ENCODE measurements at places on chromosomes 4 and X.

DNA sequence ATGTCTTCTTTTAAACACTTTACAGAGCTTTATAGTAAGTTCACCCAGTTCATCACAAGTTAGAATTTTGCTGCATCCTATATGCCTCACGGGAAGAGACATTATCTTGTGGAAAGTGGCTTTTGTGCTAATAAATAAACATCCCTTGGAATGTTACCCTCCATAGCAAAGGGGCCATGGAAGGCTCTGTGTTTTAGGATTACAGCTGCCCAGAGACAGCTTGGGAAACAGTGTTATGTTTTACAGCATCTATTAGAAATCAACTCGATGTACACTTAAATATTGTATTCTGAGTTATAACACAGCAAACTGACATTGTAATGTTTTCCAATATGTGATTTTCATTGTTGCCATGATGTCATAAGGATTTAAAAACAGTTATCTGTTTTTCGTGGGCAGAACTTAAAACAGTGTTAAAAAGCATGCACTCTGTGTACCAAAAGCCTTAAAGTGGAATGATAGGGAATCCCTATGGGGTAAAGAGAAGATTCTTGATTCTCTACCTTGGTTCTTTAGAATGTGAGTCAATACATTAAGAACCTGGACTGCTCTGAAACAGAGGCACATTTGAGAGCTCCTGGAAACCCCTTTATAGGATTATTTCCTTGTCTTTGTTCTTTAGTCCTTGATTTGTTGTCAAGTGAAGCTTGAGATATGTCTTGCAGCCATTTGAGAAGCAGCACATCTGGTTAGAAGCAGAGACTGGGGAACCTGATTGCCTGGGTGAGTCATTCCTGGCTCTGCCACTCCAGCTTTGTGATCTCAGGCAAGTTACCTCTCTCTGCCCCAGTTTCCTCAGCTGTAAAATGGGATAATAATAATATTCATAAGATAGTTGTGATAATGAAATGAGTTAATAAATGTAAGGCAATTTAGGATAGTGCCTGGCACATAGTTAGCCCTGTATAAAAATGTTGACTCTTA is 41.6 kb downstream of the ARHGAP10 start:
- no peak for DNase-seq

DNA sequence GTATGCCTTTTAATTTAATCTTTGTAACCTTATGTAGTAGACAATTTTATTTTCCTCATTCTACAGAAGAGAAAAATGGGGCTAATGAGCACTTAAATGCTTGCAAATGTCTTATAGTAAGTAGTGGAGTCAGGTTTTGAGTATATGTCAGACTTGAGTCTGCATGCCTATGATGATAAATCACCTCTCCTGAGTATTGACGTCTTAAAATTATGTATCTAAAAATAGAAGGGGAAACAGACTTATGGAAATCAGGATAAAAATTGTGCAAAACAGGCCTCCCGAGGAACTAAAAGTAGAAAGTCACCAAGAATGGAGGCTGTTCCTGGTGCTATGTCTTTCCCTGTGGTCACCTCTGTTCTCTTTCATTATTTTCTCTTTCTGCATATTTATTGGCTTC is 92.7 kb downstream of the STIM2 start:
- DNase-seq, result no peak

DNA sequence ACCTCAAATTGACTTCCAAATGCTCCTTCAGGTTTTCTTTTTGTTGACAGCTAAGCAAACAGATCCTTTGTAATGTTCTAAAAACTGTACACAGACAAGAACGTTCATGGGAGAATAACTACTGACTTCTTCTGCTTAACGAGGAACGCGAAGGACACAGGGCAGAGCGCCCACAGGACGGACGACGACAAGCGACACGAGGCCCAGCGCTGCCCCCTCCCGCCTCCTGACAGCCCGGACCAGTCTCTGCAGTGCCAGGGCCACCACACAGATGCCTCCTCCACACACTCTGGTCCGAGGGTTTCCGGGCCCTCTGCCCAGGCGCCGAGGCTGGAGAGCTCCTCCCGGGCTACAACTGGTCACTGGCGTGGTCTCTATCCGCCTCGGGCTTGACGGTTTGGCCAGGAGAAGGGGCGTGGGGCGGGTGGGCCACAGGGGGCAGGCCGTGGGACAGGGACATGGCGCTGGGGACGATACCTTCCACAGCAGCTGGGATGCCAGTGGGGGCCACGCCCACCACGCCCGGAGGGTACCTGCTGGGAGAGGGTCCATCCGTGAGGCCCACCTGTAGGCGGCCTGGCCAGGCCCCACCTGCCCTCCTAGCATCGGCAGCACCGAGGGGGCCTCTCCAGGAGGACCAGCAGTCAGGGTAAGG is 36.9 kb downstream of the CTBP1 start:
- DNase-seq, result no peak

GRCh38 chrX:38260231-38260630 is 39.6 kb upstream of the SRPX start:
- peak; percentile 54 for DNase-seq

DNA sequence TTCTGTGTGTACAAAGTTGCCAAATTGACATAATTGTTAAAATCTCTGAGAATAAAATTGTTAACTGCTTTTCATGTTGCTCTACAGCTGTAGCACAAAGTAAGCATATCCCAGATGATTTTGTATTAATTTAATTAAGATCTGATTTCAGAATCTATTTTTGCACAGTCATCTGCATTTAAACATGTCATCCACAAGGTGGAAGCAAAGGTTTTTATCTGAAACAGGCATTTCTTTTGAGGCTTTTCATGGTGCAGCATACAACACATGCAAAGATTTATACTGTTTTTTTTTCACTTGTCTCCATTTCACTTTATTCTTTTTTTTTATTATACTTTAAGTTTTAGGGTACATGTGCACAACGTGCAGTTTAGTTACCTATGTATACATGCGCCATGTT is 51.2 kb downstream of the GC start:
- peak; percentile 13 for DNase-seq

DNA sequence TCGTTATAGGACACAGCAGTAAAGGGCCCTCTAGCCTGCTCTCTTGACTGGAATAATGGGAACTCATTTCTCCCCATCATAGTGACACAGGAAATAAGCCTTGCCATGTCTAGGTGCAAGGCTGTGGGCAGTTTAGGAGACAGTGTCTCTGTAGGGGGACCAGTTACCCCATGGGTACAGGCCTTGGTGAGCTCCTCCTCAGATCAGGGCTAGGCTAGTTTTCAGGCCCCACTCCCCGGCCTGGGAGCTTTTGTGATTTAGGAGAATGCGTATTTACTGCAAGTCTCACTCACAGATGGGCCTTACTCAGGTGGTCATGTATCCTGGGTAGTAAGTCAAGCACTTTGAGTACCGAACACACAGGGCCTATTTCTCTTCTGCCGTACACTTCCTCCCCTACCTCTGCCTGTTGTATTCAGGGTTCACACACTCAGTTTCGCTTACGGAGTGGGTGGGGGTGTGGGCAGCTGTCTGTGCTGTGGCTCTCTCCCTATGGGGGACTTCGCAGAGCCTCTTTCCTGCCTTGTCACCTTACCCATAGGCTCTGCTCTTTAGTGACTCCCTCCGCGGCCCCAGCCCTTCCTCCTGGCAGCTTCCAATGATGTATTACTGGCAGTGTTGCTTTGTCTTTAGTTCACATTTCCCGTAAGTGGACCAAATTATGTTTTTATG is 34.2 kb downstream of the FAM193A start:
- no peak for DNase-seq

- no peak for DNase-seq
Measured at GRCh38 chrX:905848-906566, 275.4 kb downstream of the SHOX start.

DNA sequence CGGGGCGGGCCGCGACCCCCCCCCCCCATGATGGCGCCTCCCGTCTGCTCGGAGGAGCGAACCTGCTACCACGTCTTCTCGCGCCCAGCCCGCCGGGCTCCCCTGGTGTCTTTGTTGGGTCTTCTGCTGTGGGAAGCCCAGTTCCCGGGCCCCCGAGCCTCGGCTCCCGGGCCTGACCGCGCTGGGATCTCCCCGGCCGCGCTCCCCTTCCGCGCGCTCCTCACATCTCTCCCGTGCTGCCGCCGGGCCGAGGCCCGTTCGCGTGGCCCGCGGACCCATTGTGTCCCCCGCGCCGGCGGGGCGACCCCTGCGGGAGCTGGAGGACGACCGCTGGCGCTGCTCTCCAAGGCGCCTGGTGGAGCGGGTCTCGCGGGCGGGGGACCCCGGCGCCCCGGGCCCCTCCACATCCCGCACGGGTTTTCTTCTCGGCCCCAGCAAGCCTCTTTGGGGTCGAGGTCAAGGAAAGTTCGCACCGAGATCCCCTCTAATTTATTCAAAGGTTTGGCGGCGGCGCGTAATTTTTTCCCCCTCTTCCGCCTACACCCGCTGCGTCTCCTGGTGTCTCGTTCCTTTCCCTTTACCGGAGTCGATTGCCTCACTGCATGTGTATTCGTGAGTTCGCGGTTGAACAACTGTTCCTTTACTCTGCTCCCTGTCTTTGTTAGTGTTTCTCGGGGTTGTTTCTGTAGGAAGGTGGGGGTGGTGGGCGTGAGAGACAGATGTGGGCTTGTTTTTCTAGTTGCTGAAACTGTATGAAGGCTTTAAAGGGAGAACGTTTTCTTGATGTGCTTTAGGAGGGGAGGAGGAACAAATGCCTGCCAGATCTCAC is 770 bp downstream of the SMAD1 start:
- DNase-seq, result peak; percentile 83

DNA sequence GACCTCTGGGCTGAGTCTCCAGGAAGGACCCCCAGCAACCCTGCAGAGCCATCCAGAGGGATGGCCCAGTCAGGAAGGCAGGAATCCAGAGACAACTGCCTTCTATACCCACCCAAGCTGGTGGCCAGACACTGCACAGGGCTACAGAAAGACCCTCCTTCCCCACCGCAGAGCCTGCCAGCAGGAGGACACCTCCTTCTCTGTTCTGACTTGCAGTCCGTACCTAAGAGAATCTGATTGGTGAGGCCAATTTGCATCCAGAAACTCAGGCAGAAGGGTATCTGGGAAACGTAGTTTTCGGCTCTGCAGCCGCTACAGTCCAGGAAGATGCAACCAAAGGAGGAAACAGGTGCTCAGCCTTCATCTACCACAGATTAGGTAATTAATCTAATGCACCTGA is 155.4 kb upstream of the FRG1 start:
- no peak for DNase-seq

DNA sequence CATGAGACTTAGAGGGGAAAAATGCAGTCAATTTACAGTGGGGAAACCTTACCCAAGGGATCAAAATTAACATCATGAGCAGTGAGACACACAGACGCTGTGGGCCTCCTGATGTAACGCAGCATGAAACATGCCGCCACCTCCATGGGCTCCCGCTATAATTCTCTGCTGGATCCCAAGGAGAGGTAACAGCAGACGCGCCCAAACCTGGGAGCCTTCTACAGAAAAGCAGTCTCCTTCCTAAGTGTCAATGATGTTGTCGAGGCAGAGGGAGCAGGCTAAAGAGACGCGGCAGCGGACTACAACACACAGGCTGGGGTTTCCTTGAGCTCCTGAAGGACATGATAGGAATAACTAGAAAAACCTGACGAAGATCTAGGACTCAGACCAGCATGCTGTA is 142.3 kb downstream of the AFAP1 start:
- DNase-seq, result no peak

DNA sequence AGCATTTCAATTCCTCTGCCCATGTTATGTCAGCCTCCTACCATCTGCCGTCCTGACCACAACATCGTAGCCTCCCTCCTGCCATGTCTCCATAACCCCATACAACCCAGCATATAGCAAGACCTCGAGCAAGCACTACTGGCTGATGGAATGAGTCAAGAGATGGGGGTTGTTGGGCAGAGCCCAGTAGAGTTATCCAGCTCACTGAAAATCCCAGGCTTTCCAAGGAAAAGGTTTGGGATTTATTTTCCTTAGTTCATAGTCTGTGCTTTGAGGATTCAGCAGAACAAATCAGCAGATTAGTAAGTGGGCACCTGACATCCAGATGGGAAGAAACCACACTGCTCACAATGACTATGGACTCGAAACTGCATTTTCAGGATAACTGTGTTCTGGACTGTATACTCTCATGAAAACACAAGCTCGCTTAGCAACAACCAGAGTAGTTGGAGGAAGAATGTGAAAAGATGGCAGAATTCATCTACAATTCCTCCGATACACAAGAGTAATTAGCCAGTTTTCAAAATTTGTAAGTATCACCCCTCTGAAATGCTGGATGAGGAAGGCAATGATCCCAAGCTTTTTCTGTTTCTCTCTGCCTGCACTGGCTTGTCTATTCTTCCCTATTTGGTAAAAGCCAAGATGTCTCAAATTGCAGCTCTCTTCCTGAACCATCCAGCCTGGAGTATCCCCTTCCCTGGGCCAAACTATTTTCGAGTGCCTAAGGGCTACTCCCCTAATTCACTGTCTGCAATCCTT is 186.2 kb upstream of the TBL1X start:
- no peak for DNase-seq

DNA sequence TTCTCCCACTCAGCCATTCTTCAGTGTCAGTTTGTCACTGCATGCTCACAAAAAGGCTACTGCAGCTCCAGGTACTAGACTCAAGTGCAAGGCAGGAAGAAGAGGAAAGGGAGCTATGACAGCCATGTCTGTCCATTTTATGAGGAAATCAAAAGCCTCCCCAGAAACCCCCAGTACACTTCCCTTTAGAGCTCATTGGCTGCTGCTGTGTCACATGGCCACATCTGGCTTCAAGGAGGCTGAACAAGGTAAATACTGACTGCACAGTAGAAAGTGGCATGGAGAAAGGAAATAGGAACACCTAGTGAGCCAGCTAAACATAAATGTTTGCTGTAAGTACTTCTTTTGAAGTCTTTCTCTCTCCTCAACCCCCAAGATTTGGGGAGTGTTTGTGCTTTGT is 67.2 kb upstream of the FRAS1 start:
- DNase-seq, result no peak

DNA sequence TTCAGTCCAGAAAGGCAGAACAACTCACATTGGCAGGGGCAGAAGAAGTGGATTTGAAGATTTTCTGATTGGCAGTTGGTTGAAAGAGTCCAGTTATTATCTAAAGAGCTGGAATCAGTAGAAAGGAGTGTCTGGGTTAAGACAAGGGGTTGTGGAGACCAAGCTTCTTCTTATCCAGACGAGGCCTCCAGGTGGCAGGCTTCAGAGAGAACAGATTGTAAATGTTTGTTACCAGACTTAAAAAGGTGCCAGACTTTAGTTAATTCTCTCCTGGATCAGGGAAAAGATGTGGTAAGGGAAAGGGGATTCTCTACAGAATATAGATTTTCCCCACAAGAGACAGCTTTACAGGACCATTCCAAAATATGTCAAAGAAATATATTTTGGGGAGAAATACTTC is 36.7 kb upstream of the TLR3 start:
- DNase-seq, result no peak

DNA sequence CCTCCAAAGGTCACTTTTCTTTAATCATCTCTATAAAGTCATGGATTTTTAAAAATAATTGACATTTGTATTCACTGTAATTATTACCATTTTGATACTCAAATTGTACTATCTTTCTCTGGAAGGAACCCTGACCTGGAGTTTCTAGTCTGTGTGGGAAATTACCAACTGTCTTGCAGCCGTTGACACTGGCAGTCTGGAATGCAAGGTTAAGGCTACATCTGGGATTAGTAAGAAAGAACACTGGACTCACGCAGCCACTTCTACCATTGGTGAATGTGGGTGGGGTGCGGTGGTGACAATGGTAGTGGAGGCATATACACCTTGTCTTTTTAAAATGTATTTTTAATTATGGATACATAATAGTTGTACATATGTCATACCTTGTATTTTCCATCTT is 40.9 kb downstream of the EGF start:
- DNase-seq, result no peak
